Upper lobe of left lung (tissue), 6 donors: ENCODE measurements at places on chromosomes 1 and 21. TPM values are rescaled to one million over a fixed set of nuclear protein-coding genes. Genes with fewer than 3 reads are reported as not detected.

DNA sequence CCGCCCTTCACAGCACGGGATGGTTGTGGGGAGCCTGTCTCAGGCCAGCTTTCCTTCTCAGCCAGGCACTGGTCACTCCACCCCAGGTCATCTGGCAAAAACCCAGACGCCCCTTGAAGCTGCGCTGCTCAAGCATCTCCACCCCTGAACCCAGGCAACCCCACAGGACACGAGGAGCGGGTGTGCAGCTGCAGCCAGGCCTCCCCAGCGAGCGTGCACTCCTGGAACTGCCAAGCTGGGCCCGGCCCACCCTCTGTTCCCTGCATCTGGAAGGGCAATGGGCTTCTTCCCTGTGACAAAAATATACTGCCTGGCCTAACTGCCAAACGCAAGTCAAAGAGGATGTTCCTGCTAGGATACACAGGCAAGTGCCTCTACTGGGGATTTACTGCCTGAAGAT lies 39.7 kb downstream of the SLC66A1 start:
- H3K27me3 ChIP-seq: no peaks in the 10 kb centered on the region
- H3K36me3 ChIP-seq: peaks cover 33% of the 10 kb centered on the region
- peaks cover 19% of the 10 kb centered on the region for H3K4me1 ChIP-seq
- peak overlapping the region; percentile 7 for H3K27ac ChIP-seq
- no peak overlapping the region for H3K4me3 ChIP-seq

DNA sequence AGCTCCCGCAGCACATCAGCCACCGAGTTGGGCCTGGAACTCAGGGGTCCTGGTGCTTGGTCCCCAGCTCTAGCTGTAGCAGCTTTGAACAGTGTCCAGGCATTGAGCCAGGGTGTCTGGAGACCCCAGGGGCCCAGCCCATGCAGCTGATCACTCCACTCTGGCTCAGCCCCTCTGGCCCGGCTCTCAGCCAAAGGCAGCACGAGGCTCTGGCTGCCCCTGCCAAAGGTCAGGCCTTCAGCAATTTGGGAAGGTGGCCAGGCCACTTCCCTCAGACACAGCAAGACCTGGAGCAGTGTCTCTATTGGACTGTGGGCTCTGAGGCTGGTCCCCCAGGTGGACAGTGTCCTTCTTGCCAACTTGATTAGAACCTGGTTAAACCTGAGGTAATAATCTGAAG lies 34.4 kb upstream of the RNF19B start:
- no peak overlapping the region for H3K27ac ChIP-seq
- H3K4me1 ChIP-seq: peaks cover 38% of the 10 kb centered on the region
- H3K4me3 ChIP-seq: no peak overlapping the region
- DNase-seq: peak; percentile 48
- H3K27me3 ChIP-seq: no peaks in the 10 kb centered on the region

Gene VCAM1
- 2.6 TPM for total RNA-seq

GRCh38 chr1:34879230-34879629 lies 19.7 kb upstream of the SMIM12 start:
- DNase-seq: no peak
- no peaks in the 10 kb centered on the region for H3K27me3 ChIP-seq
- H3K27ac ChIP-seq: no peak overlapping the region
- no peaks in the 10 kb centered on the region for H3K4me1 ChIP-seq

Gene TMPRSS2
- 87.0 TPM for total RNA-seq

GRCh38 chr1:226660410-226661182 lies 78.5 kb downstream of the ITPKB start:
- H3K4me1 ChIP-seq: peaks cover 92% of the 10 kb centered on the region
- H3K4me3 ChIP-seq: no peak overlapping the region
- H3K27ac ChIP-seq: peak overlapping the region; percentile 85
- H3K36me3 ChIP-seq: no peaks in the 10 kb centered on the region
- DNase-seq: no peak
- H3K27me3 ChIP-seq: no peaks in the 10 kb centered on the region

GRCh38 chr1:204077979-204078696 lies 5.2 kb downstream of the SOX13 start:
- H3K4me3 ChIP-seq: peak overlapping the region; percentile 7
- H3K4me1 ChIP-seq: peaks cover 82% of the 10 kb centered on the region
- no peaks in the 10 kb centered on the region for H3K27me3 ChIP-seq
- no peaks in the 10 kb centered on the region for H3K36me3 ChIP-seq
- peak; percentile 79 for DNase-seq

GRCh38 chr1:10969267-10969970 lies 43.0 kb upstream of the TARDBP start:
- no peaks in the 10 kb centered on the region for H3K27me3 ChIP-seq
- H3K4me3 ChIP-seq: no peak overlapping the region
- H3K4me1 ChIP-seq: peaks cover 16% of the 10 kb centered on the region
- H3K27ac ChIP-seq: no peak overlapping the region

- no peak overlapping the region for H3K27ac ChIP-seq
- DNase-seq: peak; percentile 25
- no peaks in the 10 kb centered on the region for H3K27me3 ChIP-seq
- H3K36me3 ChIP-seq: peaks cover 6% of the 10 kb centered on the region
These were observed 40.7 kb downstream of the KCNAB2 start for GRCh38 chr1:6086358-6086757.

Gene APCS
- 0.40 TPM for total RNA-seq

Gene ZNF683
- total RNA-seq: not detected

Gene RGS13
- 0.20 TPM for total RNA-seq
